ENCODE measurements at places on chromosomes 11 and 22. TPM values are rescaled to one million over a fixed set of nuclear protein-coding genes. Genes with fewer than 3 reads are reported as not detected.

DNA sequence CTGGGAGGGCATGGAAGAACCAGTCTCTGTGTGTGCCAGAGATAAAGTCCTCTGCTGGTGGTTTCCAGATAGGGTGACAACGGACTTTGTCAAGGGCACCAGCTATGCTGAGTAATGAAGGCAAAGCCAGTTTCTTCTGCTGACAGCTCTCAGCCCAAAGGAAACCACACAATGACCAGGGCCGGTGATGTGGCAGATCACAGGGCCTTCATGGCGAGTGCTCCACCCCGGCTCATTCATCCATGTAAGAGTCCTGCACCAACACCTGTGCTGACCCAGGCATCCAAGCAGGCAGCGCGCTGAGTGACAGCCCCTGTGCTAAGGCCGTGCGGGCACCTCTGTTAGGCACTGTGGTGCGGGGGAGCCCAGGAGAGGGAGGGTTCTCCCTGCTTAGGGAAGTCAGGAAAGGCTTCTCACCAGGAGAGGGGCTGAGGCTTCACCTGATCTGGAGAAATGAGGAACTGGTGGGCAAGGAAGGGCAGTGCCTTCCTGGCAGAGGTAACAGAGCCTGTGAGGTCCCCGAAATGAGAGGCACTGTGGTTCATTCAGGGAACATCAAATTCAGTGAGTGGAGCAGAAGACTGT is 33.8 kb downstream of the TP53I11 start:
- no peak overlapping the region for H3K4me3 ChIP-seq
- no peak for DNase-seq
- H3K27me3 ChIP-seq: peaks cover 2% of the 10 kb centered on the region
- H3K36me3 ChIP-seq: no peaks in the 10 kb centered on the region
- no peak overlapping the region for H3K27ac ChIP-seq

- no peaks in the 10 kb centered on the region for H3K4me1 ChIP-seq
- H3K4me3 ChIP-seq: no peak overlapping the region
- H3K27ac ChIP-seq: no peak overlapping the region
- DNase-seq: no peak
- no peaks in the 10 kb centered on the region for H3K36me3 ChIP-seq
Measured at GRCh38 chr11:34226210-34226609, 120.8 kb downstream of the NAT10 start.

GRCh38 chr22:17876306-17876831 is 102.1 kb upstream of the BID start:
- H3K36me3 ChIP-seq: peaks cover 30% of the 10 kb centered on the region
- no peak overlapping the region for H3K4me3 ChIP-seq
- H3K27ac ChIP-seq: no peak overlapping the region
- no peaks in the 10 kb centered on the region for H3K27me3 ChIP-seq
- DNase-seq: no peak

GRCh38 chr11:4740735-4741134 is 29.0 kb downstream of the OR51F1 start:
- no peak for DNase-seq
- H3K36me3 ChIP-seq: no peaks in the 10 kb centered on the region
- no peaks in the 10 kb centered on the region for H3K27me3 ChIP-seq
- H3K27ac ChIP-seq: no peak overlapping the region
- no peaks in the 10 kb centered on the region for H3K4me1 ChIP-seq
- H3K4me3 ChIP-seq: no peak overlapping the region

DNA sequence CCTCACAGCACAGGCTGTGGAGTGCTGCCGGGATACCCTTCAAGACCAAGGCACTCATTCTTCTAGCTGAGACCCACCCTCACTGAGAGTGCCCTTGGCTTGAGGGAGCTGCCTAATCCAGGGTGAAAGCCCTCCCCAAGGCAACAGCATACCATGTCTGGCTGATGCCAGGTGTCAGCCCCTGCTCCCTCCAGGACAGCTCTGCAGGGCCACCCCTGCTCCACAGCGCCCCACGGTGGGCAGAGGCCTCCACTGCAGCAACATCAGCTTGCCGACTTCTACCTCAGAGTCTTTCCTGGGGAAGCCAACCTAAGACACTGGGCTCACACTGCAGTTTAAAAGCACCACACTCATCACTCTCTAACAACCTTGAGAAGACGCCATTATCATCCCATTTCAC is 29.0 kb downstream of the TTLL1 start:
- H3K36me3 ChIP-seq: peaks cover 19% of the 10 kb centered on the region
- no peak overlapping the region for H3K4me3 ChIP-seq
- no peaks in the 10 kb centered on the region for H3K27me3 ChIP-seq
- H3K4me1 ChIP-seq: no peaks in the 10 kb centered on the region
- no peak overlapping the region for H3K27ac ChIP-seq

DNA sequence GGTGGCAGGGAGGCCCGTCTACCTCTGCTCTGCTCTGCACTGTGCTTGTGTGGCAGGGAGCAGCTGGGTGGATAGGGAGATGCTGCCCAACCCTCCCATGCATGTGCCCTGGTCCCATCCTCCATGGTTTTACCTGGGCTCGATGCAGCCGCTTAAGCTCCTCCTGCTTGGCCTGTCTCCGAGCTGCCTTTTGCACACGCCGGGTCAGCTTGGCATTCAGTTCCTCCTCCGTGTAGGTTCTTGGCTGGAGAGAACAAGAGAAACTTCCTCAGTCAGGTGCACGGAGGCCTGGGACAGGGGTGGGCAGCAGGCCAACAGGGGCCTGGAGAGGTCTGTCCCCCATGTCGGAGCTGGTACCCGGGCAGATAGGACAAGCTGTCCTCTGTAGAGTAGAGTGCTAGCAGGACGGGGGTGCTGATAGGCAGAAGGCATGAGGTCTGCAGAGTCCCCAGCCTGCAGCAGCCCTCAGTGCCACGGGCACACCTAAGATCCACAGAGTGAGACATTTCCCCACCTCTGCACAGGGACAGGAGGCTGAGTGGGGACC is 36.4 kb upstream of the BID start:
- no peak overlapping the region for H3K4me3 ChIP-seq
- H3K36me3 ChIP-seq: peaks cover 34% of the 10 kb centered on the region
- no peaks in the 10 kb centered on the region for H3K27me3 ChIP-seq
- no peak overlapping the region for H3K27ac ChIP-seq

DNA sequence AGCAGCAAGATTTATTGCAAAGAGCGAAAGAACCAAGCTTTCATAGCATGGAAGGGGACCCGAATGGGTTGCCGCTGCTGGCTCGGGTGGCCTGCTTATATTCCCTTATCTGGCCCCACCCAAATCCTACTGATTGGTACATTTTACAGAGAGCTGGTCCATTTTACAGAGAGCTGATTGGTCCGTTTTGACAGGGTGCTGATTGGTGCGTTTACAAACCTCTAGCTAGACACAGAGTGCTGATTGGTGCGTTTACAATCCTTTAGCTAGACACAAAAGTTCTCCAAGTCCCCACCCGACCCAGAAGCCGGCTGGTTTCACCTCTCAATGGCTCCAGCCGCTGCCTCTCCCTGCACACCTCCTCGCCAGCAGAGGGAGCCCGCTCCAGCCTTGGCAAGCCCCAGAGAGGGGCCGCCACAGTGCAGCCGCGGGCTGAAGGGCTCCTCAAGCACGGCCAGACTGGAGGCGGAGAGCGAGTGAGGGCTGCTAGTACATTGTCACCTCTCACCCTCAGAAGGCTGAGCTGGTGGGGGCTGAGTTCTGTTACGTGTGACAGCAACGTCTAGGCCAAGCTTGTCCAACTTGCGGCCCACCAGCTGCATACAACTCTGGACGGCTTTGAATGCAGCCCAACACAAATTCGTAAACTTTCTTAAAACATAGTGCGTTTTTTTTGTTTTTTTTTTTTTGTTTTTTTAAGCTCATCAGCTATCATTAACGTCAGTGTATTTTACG is 8.7 kb downstream of the PTH start:
- DNase-seq: peak; percentile 68
- peak overlapping the region; percentile 8 for H3K27ac ChIP-seq
- peak overlapping the region; percentile 22 for H3K4me3 ChIP-seq
- no peaks in the 10 kb centered on the region for H3K27me3 ChIP-seq

DNA sequence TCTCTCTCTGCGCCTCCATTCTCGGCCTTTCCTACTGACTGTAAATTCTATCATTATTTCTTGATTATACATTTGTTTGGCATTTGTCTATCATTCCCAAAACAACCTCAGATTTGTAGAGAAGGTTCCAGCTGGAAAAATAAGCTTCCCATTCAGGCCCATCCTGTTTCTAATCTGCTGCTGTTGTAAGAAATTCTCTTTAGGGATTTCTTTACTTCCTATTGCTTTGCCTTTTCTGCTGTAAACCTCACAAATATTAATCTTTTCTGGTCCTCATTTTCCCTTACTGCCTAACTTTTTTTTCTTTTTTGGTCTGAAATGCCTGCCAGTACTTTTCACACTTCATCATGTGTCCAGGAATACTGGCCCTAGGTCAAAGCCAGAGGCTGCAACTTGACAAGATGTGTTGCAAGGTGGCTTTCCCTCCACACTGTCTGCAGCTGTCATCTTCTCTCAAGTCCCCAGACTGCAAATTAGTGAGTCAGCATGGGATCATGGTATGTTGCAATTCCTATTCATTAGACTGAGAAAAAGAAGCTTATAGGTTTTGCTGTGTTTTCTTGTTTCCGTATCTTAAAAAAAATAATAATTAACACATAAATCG is 858.7 kb upstream of the CHORDC1 start:
- H3K4me1 ChIP-seq: no peaks in the 10 kb centered on the region
- H3K4me3 ChIP-seq: no peak overlapping the region
- no peak overlapping the region for H3K27ac ChIP-seq

GRCh38 chr11:62128835-62129234 is 5.0 kb downstream of the INCENP start:
- no peak overlapping the region for H3K4me3 ChIP-seq
- H3K27me3 ChIP-seq: no peaks in the 10 kb centered on the region
- H3K4me1 ChIP-seq: peaks cover 17% of the 10 kb centered on the region
- H3K27ac ChIP-seq: no peak overlapping the region
- peaks cover 32% of the 10 kb centered on the region for H3K36me3 ChIP-seq

Gene ZBTB16
- 224 TPM for total RNA-seq

Gene SHANK3
- total RNA-seq: 0.07 TPM

Gene FGF4
- total RNA-seq: not detected

Gene MPPED2
- total RNA-seq: 0.99 TPM

All from natural killer cell (primary cell).